ENCODE measurements at places on chromosomes 2 and 18.

- DNase-seq, result no peak
These were observed 163.5 kb upstream of the NT5C1B start for GRCh38 chr2:18752667-18753422.

- no peak for DNase-seq
These were observed 183.3 kb downstream of the ASXL3 start for GRCh38 chr18:33761363-33761762.

GRCh38 chr2:233460726-233461441 lies 105.7 kb downstream of the USP40 start:
- DNase-seq, result no peak

GRCh38 chr2:174610243-174610995 lies 12.8 kb upstream of the WIPF1 start:
- no peak for DNase-seq

GRCh38 chr2:23413641-23414040 lies 28.7 kb downstream of the KLHL29 start:
- DNase-seq, result no peak

DNA sequence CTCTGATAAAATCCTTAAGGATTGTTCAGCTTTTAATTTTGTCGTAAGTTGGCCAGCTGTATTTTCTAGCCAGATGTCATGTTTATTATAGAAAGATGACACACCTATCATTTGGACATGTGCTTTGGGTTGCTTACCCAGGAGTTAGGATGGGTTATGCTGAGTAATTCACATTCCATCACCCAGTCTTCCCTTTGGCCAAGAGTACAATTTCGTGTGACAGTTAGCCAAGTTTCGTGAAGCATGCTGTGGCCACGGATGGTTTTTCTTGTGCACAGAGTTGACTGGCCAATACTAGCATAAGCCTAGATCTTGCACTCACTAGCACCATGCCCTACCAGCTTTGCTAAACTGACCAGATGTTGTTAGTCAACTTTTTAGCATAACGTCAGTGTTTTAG lies 5.8 kb downstream of the MAPRE3 start:
- DNase-seq, result no peak

DNA sequence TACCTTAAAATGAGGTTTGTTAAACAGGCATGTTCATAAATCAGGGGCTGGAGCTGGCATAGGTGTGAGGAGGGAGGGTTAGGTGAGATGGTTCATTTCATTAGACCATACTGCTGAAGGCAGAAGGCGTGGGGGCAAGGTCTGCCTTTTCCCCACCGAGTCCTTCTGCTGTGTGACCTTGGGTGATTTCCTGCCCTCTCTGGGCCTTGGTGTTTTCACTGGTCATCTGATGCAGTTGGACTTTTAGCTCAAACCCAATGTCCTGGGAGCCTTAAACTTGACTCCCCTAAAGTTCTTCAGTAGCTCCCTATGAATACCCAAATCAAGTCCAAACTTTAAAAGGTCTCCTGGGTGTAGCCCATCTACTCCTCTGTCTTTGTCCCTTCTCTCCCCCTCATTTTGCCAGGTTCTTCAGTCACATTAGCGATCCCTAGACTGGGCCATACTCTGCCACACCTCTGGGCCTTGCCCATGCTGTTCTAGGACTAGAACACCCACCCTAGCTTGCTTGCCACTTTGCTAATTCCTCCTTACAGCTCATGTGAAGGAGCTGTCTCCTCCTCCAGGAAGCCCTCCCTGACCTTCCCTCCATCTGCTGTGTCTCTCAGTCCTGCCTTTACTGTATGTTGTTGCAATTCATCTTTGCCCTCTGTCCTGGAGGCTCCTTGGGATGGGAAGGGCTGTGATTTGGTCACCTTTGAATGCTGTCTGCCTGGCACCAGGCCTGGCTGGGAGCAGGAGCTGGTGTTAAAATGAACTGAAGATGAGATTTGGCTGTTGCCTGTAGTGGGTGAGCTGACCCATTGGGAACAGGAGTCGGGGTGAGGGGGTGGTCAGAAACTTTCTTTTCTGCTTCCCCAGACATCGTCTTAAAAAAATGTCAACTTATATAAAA lies 85.4 kb upstream of the HS6ST1 start:
- DNase-seq, result no peak

DNA sequence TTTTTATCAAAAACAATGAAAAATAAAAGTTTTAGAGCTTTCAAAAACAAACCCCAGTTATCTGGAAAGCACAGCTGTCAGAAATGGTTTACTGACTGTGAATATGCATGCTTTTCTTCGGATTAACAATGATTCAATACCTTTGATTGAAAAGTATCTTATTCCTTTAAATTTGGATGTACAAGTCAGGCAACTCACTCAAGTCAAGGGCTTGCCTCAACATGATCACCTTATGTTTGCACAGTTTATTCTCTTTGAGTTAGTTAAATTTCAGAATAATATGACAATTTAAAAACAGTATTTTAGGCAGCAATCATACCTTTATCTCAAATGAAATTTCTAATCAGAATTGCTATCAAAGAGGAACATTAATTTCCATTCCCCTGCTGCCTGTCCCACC lies 108.8 kb upstream of the FOSL2 start:
- DNase-seq, result no peak

GRCh38 chr2:134582547-134582899 lies 136.3 kb downstream of the TMEM163 start:
- DNase-seq, result peak; percentile 50

- no peak for DNase-seq
These were observed 34.4 kb downstream of the ACAA2 start for GRCh38 chr18:49778826-49779465.

DNA sequence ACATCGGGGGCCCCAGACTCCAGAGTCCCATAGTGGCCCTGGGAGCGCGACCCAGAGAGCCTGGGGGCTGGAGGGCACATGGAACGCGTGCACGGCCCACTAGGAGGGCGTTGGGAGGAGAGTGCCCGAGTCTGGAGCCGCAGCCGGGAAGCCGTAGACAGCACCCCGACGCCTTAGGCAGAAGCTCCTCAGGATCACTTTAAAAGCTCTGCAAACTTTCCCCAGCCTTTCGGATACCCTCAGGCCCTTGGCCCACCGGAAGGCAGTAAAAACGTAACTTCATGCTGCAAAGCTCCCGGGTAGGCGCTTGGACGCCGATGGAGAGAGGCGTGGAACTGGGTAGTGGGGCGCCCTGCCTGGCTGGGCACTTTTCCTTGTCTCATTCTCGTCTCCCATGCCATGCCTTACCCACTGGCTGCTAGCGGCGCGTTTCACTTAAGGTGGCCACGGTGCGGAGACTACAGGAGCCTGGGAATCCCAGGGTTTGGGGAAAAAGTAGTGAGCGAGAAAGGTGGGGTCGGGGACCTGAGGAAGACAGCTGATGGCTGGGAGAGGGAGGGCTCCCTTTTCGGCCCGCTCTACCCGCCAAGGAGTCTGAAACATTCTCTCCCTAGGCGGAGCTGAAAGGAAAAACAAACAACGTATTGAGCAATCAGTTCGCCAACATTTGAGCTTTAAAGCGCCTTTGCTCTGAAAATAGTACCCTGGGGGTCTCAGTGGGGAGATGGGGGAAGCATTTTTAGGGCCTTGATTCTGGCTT lies 141.8 kb downstream of the MEIS1 start:
- DNase-seq, result no peak
